ENCODE measurements at places on chromosomes 16 and 17. TPM values are rescaled to one million over a fixed set of nuclear protein-coding genes. Genes with fewer than 3 reads are reported as not detected.

The ORMDL3 gene
- 151 TPM for total RNA-seq

The PROCA1 gene
- total RNA-seq, result 5.3 TPM

The PVALEF gene
- not detected for total RNA-seq

The ATAD5 gene
- 33.5 TPM for total RNA-seq

The CALB2 gene
- total RNA-seq, result not detected

The INCA1 gene
- total RNA-seq, result 0.26 TPM

The MSI2 gene
- total RNA-seq, result 123 TPM

The ZNF785 gene
- 13.7 TPM for total RNA-seq

DNA sequence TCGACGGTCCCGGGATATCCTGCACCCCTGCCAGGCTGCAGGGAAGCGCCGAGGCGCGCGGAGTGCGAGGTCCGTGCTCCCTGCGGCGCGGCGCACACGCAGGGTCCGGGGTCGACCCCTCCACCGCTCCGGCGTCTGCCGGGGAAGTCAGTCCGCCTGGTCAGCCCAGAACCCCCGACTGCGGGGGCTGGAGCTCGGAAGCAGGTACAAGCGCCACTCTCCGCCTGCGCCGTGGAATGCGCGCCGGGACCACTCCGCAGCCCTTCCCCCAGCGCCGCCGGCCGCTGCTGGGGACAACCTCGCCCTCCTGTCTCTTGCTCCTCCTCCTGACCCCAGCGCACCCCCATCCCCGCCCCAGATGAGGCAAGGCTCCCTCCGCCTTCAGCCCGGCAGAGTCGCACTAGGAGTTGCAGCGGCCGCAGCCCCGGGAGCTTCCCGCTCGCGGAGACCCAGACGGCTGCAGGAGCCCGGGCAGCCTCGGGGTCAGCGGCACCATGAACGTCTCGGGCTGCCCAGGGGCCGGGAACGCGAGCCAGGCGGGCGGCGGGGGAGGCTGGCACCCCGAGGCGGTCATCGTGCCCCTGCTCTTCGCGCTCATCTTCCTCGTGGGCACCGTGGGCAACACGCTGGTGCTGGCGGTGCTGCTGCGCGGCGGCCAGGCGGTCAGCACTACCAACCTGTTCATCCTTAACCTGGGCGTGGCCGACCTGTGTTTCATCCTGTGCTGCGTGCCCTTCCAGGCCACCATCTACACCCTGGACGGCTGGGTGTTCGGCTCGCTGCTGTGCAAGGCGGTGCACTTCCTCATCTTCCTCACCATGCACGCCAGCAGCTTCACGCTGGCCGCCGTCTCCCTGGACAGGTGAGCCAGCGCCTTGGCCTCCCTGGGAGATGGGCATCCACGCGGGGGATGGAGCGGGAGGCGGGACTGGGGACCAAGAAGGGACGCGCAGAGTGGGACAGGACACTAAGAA lies at the start of gene GALR2:
Gene GALR2 (plus strand): TSS at position 392 of the 974 bp plus-strand sequence. CDS start 103 bp downstream, at position 495.
- DNase-seq, result no peak

DNA sequence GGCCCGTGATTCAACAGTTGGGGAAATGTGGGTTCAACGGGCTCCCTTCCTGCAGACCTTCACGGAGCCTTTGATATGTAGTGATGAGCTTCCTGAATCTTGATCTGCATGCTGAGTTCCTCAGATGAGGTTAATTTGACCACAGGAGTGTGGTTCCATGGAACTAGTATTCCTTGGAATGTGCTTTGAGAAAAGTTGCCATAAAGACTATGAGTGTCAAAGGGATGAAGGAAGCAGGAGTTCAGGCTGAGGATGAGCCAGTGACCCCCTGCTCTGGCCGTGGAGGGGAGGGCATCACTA lies 229.2 kb downstream of the MSI2 start:
- no peak for DNase-seq

GRCh38 chr16:88070989-88071625 lies 119.9 kb downstream of the BANP start:
- DNase-seq, result no peak

- no peak for DNase-seq
These were observed 4.2 kb downstream of the ITGAE start for GRCh38 chr17:3796822-3797170.

DNA sequence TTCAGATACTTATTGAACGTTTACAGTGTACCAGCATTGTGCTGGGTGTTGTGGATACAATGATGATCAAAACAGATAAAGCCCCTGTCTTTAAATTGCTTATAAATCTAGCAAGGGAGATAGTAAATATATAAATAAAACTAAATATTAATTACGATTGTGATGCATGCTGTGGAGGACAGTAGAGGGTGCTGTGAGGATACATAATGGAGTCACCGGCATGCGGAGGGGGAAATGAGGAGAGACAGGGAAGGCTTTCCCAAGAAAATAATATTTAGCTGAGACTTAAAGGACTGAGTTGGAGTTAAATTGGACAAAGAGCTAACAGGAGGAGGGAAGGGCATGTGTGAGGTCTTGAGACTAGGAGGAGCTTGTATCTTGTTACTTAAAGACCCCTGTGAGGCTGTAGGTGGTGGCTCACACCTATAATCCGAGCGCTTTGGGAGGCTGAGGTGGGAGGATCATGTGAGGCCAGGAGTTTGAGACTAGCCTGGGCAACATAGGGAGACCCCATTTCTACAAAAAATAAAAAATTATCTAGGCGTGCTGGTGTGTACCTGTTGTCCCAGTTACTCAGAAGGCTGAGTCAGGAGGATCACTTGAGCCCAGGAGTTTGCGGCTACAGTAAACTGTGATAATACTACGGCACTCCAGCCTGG lies 2.4 kb downstream of the DHRS7B start:
- DNase-seq, result no peak

DNA sequence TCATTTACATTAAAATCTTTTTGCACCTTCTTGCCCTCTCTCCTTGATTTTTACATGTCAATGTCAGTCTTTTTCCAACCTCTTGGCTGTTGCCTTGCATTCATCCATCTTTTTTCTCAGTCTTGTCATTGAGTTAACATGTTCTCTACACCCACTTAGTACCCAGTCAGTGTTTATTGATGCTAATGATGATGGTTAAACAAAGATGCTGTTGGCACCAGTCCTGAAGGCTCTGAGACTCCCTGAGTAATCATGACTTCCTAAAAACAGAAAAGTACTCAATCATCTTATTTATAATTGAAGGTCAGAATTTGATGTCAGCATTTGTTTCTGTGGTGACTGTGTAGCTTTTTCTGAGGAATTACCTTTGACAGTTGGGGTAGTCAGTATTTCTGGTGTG lies 104.5 kb downstream of the NLK start:
- no peak for DNase-seq

GRCh38 chr16:47499080-47499699 lies 38.1 kb downstream of the PHKB start:
- DNase-seq, result no peak

DNA sequence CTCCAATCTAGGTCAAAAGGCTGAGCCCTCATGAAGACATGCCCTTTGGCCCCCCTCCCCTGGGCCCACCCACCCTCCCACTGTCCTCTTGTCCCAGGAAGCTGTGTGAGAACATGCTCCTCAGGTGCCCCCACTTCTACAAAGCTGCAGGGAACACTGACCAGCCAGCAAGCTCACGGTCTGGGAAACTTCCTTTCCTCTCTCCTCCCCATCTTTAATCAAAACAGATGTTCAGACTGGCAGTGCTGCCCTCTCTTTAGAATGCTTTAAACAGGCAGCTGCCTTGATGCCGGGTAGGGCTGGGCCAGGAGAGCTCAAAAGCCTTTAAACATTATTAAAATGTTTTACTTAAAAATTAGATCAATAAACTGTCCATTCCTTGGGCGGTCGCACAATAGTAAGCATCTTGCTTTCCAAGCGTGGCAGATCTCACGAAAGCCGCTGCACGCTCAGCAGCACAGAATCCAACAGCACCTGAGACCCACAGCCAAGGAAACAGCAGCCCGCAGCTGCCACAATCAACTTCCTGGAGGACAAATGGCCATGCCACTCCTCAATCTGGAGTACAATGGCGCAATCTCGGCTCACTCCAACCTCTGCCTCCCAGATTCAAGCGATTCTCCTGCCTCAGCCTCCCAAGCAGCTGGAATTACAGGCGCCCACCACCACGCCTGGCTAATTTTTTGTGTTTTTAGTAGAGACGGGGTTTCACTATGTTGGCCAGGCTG lies 399.2 kb downstream of the SLC39A11 start:
- no peak for DNase-seq

- DNase-seq, result no peak
These were observed 4.7 kb upstream of the IRF8 start for GRCh38 chr16:85894266-85894665.

DNA sequence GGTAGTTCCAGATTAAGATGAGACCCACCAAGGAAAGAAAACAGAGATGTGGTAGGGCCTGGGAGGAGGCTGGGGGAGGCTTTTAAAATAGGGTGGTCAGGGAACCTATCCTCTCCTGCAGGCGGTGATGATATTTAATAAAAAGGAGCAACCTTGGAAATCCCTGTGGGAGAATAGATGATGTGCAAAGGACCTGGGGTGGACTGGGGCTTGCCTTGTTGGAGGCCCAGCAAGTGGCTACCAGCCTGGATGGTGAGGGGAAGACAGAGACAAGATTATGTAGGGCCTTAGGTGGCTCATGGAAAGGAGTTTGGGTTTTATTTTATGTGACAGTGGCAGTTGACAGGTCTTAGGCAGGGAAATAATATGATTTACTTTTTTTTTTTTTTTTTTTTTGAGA lies 1.8 kb downstream of the POLR3E start:
- no peak for DNase-seq

- DNase-seq, result no peak
These were observed 3.7 kb downstream of the LMF1 start for GRCh38 chr16:967077-967541.

GRCh38 chr16:85484347-85485300 lies 128.5 kb upstream of the GSE1 start:
- no peak for DNase-seq

- DNase-seq, result no peak
These were observed 479.3 kb upstream of the ZFHX3 start for GRCh38 chr16:73527187-73527586.

DNA sequence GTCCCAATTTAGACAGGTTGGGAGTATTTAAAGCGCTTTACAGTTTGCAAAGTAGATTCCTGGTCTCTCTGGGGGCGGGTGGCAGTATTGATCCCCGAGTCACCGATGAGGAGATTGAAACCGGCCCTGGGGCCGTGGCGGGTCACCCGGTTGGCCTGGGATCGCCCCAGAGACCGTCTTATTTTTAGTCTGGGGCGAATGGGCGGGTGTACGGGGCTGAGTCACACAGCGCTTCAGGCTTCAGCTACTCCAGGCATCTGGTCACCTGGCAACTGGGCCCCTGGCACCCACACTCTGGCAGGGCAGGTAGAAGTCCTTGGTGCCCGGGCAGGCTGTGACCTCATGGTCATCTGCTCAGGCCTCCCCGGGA lies 669 bp downstream of the MIEF2 start:
- peak; percentile 51 for DNase-seq

GRCh38 chr16:2471653-2472487 lies 773 bp downstream of the NTN3 start:
- no peak for DNase-seq

GRCh38 chr16:2048116-2048543 lies 345 bp downstream of the TSC2 start:
- no peak for DNase-seq

- DNase-seq, result peak; percentile 21
These were observed 675.3 kb downstream of the MAF start for GRCh38 chr16:78925083-78925767.

- DNase-seq, result no peak
These were observed 7.5 kb upstream of the SNTB2 start for GRCh38 chr16:69179328-69180010.

- DNase-seq, result peak; percentile 80
These were observed at the start of gene GALK1 for GRCh38 chr17:75764711-75765421. Gene GALK1 (minus strand): TSS chr17:75765192. CDS start chr17:75765136, 56 bp downstream.

DNA sequence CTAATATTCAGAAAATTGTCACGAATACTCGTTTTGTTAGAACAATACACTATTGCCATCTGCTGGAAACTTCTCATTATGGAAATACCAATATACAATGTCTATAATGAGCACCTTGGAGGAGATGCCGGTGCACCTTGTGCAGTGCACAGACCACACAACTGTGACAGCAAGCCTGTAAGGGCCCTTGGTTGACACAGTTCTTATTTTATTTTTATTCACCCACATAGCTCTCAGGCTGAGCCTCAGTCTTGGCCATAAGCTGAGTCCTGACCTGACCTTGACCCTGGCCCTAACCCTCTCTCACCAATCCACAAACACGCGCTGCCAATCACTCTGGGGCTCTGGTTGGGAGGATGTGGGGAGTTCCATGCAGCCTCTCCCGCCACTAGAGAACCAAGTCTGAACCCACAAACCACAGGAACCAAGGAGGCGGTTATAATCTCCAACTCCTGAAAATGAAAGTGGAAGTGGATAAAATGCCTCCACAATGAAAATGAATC lies 7.6 kb downstream of the AIPL1 start:
- DNase-seq, result peak; percentile 88

- no peak for DNase-seq
These were observed at the start of gene ESRP2 for GRCh38 chr16:68235887-68236136. Gene ESRP2 (minus strand): TSS chr16:68236127. CDS start chr16:68236045, 82 bp downstream.

DNA sequence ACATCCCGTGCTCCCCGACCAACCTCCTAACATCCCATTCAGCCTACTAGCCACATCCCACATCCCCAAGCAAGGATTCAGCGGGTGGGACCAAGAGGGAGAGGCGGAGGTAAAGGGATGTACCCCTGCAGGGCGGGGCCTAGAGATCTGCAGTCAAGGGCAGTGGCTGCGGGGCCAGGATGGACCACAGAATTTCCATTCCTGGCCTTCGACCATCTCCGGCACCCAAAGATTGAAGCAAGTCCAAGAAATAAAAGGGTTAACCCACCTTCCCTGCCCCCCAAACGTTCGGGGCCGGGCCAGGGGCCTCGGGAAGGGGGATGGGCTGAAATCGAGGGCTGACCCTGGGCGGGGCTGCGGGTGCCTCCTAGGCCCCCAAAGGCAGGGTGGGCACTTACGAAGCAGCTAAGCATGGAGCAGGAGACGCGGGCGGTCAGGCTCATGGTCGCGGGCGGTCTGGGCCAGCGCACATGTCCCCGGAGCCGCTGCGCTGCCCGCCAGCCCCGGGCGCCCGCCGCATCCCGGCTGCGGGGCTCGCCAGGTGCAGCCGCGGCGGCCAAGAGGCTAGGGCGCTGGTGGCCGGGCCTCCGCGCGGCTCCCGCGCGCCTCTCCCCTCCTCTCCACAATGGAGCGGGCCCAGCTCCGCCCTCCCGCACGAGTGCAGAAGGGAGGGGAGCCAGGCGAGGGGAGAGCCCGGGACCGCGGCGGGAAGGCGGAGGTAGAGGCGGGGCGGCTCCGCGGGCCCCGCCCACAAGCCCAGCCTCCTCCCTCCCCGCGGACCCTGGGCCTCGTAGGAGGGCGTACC lies at the start of gene MTMR4:
Gene MTMR4 (minus strand): TSS at position 674 of the 805 bp plus-strand sequence. CDS start 231 bp downstream, at position 443.
- peak; percentile 78 for DNase-seq

DNA sequence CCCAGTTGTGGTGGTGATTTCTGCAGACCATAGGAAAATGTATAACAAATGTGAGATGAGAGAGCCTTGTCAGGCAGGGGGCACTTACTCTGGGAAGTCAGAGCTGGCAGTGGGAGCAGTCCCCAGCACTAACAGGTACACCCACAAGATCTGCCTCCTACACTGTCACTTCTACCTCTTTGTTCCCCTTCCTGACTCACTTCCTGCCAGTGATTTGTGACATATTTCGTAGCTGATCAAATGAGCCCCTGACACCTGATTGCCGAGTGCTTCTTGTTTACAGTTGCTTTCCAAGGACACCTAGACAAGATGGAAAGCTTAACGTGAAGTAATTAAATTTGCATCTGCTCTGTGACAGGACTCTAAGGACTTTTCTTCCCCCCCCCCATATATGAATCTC lies 40.5 kb downstream of the FTO start:
- DNase-seq, result peak; percentile 37

Data from activated CD8-positive, alpha-beta T cell treated with anti-CD3 and anti-CD28 coated beads, Interleukin-2, amount 10 ng/mL, durations not matched to agents 7 days and 5 days (primary cell).